Fibroblast of skin of scalp (primary cell): ENCODE measurements at places on chromosomes 12 and 14.

DNA sequence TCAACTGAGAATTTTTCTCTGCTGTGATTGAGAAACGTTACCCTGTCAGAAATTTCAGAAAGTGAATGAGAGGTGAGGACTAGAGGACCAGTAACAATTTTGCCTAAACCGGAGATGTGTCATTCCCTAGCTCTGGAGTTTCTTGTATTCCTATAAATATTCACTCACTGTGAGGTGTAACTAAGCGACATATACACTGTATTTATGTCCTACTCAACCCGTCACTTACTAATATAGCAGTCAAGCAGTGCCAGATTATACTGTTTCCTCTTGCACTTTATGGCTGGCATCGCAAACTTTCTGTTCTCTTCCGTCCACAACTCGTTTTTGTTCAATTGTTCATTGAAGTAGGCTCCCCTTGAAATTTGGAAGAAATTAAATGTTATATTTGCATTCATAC lies 192.9 kb downstream of the NOVA1 start:
- DNase-seq, result no peak

- no peak for DNase-seq
These were observed 92.8 kb downstream of the SETD3 start for GRCh38 chr14:99387880-99388279.

GRCh38 chr12:113089839-113090238 lies 33.3 kb downstream of the DTX1 start:
- DNase-seq, result no peak

DNA sequence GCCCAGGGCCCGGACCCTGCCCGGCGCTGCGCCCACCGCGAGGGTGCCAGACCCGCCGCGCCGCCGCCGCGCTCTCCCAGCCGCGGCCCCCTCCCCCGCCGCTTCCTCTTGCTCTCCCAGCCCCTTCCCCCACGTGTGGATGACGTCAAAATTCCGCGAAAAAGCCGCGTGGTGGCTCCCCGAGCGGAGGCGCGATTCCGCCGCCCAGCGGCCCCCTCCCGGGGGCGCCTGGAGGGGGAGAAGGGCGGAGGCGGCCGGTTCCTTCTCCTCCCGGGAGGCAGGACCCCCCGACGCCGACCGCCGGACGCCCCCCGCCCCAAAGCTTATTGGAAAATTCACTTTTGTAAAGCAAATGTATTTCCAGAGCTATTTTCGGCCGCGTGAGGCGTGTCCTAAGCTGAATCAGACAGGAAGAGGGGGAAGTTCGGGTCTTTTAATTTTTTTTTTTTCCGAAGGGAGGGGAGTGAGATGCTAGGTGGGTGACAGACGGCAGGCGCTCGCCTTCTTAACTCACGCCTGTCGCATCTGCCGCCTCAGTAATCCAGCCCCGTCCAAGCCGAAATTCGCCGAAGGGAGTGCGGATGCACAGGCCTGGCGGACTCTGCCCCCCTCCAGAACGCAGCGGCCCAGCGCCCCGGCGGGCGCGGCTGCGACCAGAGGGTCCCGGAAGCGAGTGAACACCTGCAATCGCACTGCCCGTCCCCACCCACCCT lies 4.1 kb upstream of the CCND2 start:
- DNase-seq, result peak; percentile 73

DNA sequence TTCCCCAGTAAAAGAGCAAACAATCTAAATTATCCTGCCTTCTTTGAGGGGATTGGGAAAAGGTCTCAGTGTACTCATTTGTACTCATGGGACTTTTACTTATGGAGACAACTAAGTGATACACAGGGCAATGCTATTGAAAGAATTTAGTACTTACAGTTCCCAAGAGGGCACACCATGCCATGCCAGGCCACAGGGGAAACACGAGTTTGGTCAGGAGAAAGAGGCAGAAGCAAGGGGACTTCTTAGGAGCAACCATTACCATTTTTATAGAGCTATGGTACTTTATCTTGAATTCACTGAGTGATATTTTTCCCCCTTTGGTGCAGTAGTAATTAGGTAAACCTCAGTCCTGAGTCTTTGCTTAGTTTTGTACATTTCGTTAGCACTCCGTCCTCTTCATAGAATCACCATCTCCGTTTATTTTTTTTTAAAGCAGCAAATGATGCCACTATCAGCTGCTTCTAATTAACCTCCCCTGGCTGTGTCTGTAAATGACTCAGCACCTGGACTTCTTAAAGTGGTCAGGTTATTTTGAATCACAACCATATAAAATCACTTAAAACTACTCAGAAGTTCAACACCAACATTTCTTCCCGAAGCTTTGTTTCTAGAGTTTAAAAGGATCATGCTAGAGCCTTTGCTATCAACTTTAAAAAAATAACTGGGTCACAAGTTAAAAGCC lies 5.9 kb upstream of the WASHC3 start:
- DNase-seq, result peak; percentile 45

- peak; percentile 12 for DNase-seq
These were observed 47.9 kb downstream of the ANKRD9 start for GRCh38 chr14:102461490-102462338.

DNA sequence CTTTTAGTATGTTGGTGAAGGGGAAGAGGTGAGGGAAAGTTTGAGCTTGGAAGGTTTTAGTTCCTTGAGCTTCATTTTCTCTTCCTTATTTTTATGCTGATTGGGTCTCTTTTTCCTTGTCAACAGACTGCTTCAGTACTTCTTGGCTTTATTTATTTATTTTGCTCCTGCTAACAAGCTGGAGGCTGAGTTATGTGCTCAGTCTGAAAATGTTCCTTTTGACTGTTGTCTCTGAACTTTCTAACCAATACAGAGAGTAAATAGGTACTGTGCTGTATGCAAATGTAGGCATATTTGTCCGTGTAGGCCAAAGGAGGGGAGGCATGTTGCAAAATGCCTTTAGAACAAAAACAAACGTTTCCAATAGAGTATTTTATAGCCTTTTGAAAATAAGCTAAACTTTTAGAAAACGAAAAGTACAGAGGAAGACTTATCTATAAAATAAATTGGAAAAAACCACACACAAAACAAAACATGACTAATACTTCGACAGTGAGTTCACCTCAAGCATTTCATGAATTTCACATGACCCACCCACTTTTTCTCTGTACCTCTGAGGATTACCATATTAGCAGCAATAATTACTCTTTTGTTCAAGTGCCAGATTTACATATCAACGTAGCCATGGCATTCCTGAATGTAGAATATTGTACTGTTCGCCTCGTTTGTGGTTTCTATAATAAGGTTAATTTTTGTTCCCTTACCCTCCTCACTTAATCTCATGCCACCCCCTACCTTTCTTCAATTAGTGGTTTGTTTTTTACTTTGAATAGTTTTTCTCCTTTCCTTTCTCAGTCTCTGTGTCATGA lies 4.7 kb upstream of the CREBL2 start:
- DNase-seq, result peak; percentile 47

GRCh38 chr14:77616133-77616453 lies 344 bp downstream of the SPTLC2 start:
- DNase-seq, result no peak

DNA sequence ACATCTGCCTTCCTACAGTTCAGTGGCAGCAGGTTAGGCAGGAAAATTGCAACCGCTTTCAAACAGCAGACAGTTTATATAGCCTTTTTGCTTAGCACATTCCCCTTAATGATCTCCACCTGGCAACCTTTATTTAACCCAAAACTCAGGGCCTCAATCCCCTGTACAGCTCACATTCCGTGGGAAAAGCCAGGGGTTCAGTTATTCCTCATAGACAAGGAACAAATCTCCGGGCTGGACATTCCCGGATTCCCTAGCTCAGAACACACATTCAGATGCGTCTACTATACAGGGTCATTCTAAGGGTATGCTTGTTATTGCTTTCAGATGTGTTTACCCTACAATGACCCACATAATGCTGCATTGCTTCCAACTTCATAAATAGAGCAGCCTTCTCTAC lies 73.8 kb upstream of the DCN start:
- DNase-seq, result no peak

GRCh38 chr12:1518591-1519516 lies 75.5 kb downstream of the FBXL14 start:
- DNase-seq, result peak; percentile 85

DNA sequence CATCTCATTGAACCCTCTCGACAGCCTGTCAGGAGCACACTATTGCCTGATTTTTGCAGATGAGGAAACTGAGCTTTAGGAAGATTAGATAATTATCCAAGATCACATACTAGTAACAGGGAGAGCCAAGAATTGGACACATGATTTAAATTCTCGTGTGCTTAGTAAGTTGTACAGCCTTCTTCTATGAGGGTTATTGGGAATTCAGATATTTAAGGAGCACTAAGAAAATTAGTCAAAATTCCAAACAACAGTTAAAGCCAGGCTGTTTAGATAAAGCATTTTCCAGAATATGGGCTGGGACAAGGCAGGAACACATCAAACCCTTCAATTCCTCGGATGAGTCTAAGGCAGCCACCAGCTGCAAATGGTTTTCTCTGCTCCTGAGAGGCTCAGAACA lies 148.8 kb downstream of the TMEM30B start:
- peak; percentile 49 for DNase-seq

- no peak for DNase-seq
These were observed 800.5 kb downstream of the NRXN3 start for GRCh38 chr14:78970677-78971076.

DNA sequence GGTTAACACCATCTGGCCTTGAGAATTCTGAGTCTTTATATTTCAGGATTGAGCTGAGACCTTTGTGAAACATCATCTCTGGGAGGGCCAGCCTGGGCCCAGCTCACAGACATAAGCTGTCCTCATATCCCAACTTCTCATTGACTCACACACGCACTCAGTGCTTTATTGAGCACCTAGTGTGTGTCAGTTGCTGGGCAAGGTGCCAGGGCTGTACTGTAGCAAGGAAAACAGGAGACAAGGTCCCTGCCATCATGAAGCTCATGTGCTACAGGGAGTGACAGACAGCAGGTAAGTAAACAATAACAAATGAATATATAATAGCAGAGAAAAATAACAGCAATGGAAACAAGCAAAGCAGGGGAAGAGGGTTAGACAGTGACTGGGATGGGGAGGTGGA lies 30.5 kb upstream of the CCDC63 start:
- no peak for DNase-seq

GRCh38 chr12:131082290-131083194 lies 128.8 kb downstream of the ADGRD1 start:
- DNase-seq, result no peak

DNA sequence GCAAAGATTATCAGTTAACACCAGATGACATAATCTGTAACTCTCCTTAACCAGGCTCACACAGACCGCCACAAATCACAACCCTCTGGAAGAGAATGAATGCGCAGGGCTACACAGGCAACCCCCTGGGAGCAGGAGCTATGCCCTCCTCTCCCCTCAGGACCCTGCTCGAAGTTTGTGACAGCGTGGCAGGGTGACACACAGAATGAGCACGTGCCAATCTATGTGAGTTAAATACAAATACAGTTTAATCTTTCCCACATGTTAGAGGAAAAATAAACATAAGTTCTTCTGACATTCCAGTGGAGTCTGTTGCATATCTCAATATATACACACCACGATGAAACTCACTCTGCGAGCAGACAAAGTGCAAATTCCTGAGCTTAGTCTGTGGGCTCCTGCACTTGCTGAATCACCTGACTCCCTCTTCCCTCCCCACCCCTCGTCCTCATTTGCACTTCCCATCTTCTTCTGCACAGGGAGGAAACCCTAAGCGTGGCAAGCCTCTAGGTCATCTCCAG lies 37.6 kb downstream of the BCAT1 start:
- DNase-seq, result peak; percentile 92

DNA sequence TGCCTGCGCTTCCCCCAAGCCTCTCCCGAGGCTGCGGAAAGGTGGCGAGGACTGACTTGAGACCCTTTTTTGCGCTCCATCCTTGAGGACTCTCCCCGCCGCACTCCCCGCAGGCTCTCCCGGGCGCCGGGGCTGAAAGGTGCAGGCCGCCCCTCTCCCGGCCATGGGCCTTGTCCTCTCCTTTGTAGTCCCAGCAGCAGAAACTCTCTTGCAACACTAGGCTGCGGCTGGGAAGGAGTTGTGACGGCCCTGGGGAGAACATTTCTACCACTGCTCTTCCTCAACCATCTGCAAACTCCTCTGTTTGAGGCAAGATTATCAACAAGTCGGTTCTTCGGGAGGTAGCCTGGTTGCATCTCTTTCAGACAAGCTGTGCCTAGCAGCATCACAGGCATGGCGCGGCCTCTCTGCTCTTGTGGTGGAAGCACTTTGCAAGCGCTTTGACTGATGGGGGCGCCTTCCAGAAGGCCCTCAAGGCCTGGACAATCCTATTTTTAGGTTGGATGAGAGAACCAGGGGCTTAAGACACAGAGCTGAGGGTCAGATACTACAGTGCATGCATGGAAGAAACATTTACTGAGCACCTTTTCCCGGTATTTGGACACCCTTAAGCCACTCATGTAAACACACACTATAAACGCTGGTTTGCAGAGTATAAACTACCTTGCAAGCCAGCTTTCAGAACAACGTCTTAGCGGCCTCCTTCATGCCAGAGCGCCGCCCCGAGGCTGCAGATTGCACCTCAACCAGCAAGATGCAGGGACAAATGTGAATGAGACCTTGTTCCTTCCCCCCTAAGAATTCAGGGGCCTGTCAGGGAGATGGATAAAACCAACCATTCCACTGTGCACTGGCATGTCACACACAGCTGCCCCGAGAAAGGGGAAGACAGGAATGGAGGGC lies 1.2 kb upstream of the PRIMA1 start:
- no peak for DNase-seq

GRCh38 chr14:54338696-54339317 lies 58.0 kb upstream of the CDKN3 start:
- peak; percentile 45 for DNase-seq

DNA sequence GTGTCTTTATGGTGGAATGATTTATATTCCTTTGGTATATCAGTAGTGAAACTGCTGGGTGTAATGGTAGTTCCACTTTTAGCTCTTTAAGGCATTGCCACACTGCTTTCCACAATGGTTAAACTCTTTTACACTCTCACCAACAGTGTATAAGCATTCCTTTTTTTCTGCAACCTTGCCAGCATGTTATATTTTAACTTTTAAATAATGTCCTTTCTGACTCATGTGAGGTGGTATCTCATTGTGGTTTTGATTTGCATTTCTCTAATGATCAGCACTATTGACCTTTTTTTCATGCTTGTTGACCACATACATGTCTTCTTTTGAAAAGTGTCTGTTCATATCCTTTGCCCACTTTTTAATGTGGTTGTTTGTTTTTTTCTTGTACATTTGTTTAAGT lies 142.5 kb downstream of the MSRB3 start:
- no peak for DNase-seq

DNA sequence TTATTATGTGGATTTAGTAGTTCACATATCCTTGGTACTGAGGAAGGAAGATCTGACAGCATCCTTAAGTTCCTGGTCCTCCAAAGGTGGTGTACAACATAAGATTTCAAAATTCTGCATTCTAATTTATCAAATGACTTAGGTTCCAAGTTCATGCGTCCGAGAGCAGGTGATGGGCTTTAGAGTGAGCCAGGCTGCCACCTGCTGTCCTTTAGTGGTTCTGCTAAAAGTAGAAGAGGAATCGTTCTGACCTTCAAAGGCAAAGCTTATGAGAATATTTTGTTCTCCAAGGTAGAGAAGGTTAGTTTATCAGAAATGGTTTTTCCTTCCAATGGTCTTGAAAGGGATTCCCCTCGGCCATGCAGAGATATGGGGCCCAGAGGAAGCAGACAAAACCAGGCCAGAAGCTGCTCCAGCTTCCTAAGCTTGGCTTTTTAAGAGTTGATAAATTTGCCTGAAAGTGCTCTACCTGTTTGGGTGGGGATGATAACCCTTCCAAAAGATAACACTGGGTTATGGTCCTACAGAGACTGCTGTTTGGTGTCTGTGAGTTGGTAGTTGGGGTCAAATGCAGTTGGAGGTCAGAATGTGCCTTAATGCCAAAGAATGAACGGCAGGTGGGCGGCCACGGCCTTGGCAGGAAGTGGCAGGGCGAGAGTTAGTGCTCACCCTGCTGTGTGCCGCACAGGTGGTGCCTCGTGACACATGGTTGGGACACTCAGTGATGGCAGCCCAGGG lies 29.1 kb upstream of the LRTM2 start:
- DNase-seq, result peak; percentile 61

GRCh38 chr14:74984236-74985027 lies 18.3 kb upstream of the EIF2B2 start:
- DNase-seq, result no peak
